ENCODE measurements at places on chromosomes 16 and 17.

DNA sequence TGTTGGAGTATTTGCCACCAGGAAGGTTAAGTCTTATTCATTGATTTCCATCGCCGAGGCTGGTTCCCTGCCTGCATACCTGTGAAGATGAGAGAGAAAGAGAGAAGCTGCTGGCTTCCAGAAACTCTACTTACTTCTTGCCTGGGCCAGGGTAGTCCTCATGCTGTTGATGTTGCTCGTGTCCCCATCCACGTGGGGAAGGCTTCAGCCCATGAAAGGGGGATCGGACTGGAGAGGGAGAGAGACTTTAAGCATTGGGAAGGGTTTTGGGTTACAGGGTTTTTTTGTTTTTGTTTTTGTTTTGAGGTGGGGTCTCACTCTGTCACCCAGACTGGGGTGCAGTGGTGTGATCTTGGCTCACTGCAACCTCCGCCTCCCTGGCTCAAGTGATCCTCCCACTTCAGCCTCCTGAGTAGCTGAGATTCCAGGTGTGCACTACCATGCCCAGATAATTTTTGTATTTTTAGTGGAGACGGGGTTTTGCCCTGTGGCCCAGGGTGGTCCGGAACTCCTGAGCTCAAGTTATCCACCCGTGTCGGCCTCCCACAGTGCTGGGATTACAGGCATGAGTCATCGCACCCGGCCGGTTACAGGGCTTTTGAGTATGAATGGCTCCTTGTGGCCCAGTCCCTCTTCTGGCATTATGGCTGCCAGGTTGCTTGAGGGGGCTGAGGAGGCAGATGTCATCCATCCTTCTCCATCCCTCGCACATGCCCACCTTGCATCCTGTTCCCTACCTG, 26.6 kb downstream of the ITGB3 start:
- no peak for DNase-seq

- peak; percentile 74 for DNase-seq
Measured at GRCh38 chr16:3654249-3654991, at the start of gene DNASE1. Gene DNASE1 (plus strand): TSS chr16:3654691. CDS start chr16:3655374, 683 bp downstream.

DNA sequence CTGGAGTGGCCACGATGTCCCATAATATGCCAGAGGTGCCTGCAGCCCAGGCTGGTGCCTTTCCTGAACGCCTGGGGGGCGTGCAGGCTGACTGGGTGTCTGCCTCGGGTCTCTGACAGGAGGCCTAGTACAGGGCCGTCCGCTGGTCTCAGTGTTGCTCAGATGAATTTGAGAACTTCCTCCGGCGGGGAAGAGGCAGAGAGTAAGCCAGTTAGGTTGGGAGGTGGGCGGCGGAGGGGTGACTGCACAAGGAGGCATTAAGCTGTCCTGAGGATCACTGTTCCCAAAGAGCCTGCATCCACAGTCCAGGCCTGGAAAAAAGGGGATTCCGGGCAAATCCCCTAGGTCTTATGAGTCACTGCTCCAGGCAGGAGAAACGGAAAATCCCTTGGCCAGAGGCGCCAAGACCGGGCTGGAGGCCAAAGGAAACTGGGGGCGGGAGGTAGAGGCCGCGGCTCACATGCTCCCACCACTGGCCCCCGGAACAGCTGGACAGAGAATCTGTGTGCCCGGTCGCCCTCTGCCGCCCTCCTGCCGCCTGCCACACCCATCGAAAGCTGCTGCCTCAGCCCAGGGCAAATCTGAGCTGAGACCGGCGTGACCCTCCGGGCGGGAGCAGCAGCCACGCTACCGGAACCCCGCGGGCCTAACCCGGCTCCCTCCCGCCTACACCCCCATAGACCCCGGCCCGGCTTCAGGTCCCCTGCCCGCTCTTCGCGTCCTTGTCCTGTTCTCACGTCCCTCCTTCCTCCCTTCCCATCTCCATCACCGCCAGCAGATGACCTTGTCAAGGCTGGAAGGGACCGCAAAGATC, 1.2 kb downstream of the TRIM47 start:
- DNase-seq, result no peak

- no peak for DNase-seq
Measured at GRCh38 chr17:62064791-62065563, at the start of gene MED13. Gene MED13 (minus strand): TSS chr17:62065278. CDS start chr17:62065205, 73 bp downstream.

DNA sequence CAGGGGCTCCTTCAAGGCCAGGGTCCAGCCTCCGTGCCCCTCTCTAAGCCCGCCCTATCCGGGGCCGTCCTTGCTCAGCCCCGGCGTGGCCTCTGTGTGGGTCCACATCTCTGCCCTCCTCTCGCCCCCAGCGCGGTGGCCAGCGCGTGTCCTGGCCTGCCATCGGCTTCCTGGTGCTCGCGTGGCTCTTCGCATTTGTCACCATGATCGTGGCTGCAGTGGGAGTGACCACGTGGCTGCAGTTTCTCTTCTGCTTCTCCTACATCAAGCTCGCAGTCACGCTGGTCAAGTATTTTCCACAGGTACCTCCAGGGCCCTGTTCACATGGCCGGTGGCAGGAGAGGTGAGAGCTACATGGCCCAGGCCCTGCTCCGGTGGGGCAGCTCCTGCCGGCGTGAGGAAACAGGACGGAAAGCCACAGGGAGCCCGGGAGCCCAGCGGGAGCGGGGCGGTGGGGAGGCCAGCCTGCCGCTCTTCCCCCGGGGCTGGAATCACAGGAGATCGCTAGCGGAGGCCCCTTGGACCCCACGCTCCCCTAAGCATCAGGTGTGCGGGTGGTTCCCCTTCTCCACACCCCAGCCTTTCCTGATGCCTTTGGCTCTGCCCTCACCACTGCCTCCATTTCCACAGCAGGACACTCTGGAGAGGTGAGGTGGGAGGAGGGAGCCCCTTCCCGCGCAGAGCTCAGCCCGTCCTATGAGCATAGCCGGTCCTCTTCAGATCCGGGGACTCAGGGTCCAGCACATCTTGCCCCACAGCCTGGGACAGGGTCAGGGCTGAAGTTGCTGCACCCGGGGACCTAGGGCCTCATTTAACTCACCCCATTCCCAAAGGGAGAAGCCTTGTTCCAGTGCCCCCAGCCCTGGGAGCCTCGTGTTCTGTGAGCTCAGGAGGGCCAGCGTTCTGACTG, 10.2 kb downstream of the TAX1BP3 start:
- DNase-seq, result no peak

DNA sequence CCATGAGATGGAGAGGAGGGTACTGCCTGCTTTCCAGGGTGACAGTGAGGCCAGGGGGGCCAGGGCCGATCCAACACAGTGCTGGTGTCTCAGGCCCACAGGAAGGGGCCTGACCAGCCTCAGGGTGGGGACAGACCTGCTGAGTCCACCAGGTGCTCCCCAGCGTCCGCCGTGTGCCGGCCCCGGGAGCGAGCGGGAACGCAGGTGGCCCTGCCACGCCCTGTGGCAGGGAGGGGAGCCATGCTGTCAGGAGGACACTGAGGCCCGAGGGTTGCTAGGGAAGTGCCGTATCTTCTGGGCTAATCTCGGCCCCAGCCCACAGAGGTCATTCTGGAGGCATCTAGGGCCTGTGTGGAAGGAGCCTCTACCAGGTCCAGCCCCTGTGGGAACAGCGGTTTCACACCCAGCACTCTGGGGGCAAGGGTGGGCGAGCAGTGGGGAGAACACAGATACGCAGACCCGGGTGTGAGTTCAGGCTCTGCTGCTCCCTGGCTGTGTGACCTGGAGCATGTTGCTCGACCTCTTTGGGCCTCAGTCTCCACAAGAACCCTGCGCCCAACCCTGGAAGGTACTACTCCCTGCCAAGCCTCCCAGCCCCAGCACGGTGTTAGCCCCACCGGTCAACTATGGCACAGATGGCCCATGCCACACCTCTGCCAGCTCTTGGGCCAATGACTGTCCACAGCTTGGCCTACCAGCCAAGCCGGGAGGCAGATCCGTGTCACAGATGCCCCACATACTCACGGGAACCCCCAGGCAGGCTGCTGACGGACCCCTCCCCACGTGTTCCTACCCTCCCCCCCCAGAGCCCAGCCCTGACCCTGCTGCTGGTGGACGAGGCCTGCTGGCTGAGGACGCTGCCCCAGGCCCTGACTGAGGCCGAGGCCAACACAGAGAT, 43.9 kb upstream of the ZC3H18 start:
- DNase-seq, result no peak

All from NCI-H1930 (cell line).